Stimulated activated CD8-positive, alpha-beta memory T cell treated with anti-CD3 and anti-CD28 coated beads, Interleukin-15, amount 100 ng/mL, for 4 hours (primary cell): ENCODE measurements at places on chromosomes 13 and 19.

DNA sequence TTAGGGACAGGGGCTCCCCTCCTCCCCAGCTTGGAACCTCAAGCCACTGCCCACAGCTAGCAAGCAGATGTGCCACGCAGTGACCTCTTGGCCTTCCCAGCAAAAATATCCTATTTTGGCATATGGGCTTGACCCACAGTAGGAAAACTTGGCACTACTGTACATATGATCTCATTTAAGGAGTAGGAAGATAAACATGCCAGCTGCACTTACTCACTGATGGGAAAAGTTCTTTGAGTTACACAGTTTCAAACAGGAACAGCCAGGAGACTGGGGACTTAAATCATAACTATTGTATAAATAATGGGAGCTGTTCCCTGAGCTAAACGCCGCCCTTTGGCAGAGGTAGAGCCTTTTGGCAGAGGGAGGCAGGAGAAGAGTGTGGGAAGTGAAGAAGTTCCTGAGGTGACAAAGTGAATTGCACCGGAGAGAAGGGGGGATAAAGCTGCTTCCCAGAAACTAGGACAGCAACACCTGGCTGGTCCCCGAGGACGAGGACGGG is 6.1 kb downstream of the SACS start:
- no peak for DNase-seq

DNA sequence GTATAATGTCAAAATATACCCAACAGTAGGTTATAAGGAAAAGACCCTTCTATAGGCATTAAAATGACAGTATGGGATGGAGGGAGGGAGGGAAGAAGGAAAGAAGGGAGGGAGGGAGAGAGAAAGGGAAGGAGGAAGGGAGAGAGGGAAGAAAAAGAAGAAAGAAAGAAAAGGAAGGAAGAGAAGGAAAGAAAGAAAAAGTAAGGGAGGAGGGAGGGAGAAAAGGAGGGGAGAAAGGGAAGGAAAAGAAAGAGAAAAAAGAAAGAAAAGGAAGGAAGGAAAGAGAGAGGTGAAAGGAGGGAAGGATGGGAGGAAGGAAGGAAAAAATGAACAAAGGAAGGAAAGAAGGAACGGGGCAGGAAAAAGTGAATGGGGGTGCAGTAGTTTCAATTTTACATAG is 35.3 kb upstream of the CACNA1A start:
- DNase-seq, result no peak

GRCh38 chr13:99051768-99052455 is 74.0 kb upstream of the DOCK9 start:
- DNase-seq, result no peak

DNA sequence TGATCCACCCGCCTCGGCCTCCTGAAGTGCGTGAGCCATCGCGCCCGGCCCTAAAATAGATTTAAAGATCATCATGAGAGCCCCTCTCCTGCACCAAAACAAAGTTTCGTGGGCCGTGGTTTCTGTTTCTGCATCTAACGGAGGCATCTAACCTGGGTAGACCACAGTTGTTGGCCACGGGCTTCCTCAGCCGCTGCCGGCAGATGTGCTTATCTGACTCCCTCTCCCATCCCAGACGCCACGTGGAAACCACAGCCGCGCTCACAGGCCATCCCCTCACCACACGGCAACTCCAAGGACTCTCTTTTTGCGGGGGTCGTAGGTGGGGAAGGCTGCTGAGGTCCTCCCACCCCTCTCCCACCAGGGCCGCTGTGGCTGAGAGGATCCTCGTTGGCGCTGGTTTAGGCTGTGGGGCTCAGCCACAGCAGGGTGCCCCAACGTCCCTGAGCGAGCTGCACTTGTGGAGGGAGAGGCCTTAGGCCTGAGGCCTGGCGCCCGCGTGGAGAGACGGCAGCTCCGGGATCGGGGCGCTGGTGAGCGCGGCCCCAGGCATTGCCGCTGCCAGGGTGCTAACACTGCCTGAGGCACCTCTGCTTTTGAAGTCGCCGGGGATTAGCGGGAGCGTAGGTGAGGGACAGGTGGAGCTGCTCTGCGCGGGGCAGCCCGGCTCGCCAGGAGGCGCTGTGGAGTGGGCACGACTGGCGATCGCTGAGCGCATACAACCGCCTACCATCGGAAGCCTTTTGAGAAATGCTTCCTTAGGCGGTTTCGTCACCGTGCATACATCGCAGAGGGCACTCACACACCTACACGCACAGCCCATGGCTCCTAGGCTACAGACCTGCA is 8.9 kb downstream of the ZSCAN1 start:
- no peak for DNase-seq

DNA sequence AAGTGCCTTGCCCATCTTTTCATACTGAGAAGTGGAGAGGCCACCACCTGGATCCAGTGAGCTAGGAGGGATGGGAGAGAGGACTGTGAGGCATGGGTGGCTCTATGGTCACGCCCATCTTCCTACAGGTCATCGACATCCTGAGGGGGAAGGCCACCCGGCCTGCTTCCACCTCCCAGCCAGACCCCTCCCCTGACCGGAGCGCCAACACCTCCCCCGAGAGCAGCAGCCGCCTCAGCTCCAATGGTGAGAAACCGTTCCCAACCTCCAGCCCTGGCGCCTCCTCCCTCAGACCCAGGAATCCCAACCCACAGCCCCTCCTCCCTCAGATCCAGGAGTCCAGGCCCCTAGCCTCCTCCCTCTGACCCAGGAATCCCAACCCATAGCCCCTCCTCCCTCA is 10.1 kb downstream of the BCL3 start:
- DNase-seq, result no peak

- DNase-seq, result no peak
These were observed 209.1 kb downstream of the UQCRFS1 start for GRCh38 chr19:29003641-29004409.

DNA sequence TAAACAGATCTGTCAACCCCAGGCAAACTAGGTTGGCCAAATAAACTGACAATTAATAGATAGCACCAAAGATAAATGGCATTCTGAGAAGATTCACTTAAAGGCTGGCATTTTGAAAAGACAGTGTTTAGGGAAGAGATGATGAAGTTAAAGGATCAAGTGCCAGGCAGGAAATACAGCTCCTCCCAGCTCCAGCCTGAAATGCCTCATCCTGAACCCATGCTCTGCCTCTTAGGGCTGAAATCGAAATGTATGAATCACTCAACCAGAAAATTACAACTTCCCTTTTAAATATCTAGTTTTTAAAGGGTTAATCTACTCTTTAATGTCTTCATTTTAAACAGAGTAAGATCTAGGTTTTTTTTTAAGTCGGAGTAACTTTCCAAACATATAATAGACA is 171.2 kb upstream of the UBL3 start:
- no peak for DNase-seq

DNA sequence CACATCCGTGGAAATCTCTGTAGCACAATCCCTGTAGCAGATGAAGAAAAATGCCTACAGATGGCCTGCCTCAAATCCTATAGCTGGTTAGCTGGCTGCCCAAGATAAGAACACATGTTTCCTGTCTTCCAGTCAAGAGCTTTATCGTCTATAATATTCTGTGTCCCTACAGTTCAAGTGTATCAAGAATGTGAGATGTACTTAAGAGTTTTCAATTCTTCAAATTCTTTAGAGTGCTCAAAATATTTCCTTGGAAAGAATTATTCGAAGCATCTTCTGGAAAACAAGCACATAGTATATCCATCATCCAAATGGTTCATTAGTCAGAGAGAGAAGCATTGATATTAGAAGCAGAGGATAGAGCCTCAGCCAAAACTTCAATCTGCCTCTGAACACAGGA is 239.8 kb downstream of the COG6 start:
- no peak for DNase-seq

DNA sequence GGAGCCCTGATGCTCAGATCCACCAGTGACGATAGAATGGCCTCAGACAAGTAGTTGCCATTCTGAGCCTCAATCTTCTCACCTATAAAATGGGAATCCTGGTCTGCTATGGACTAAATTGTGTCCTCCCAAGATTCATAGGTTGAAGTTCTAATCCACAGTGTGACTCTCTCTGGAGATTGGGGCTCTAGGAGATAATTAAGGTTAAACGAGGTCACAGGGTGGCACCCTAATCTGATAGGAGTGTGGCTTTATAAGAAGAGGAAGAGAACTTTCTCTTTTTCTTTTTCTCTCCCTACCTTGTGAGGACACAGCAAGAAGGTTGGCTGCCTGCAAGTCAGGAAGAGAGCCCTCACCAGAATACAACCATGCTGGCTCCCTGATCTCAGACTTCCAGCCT is 214.1 kb downstream of the KATNAL1 start:
- DNase-seq, result no peak

DNA sequence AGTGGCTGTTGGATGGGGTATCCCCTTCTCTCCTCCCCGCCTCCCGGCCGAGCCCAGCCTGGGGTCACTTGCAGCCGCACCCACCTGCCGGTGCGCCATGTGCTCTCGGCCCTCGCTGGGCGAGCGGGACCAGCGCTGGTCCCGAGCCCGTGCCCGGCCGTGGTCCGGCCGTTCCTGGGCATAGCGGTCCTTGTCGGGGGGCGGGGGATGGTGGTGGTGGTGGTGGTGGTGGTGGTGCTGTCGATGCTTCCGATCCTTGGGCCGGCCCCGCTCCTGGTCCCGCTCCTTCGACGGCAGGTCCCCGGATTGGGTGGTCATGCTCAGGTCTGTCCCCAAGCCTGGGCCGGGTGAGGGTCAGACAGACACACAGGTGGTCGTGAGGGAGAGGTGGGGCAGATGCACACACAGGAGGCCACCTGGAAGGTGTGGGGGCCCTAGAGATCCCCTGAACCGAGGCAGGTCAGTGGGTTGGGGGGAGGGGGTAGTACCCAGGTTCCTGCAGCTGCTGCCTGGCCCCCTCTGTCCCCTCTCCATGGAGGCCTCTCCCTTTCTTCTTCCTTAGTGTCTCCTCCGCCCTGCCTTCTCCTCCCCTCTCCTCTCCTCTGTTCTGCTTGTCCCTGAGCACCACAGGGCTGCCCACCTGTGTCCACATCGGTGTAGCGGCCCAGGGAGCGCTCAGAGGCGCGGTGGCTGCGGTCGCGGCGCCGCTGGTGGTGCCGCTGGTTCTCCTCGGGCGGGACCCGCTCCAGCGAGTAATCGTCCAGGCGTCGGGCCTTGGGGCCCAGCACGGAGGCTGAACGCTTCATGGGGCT is 58.7 kb downstream of the IER2 start:
- no peak for DNase-seq

GRCh38 chr19:17303940-17304267 is 679 bp upstream of the ABHD8 start:
- no peak for DNase-seq

DNA sequence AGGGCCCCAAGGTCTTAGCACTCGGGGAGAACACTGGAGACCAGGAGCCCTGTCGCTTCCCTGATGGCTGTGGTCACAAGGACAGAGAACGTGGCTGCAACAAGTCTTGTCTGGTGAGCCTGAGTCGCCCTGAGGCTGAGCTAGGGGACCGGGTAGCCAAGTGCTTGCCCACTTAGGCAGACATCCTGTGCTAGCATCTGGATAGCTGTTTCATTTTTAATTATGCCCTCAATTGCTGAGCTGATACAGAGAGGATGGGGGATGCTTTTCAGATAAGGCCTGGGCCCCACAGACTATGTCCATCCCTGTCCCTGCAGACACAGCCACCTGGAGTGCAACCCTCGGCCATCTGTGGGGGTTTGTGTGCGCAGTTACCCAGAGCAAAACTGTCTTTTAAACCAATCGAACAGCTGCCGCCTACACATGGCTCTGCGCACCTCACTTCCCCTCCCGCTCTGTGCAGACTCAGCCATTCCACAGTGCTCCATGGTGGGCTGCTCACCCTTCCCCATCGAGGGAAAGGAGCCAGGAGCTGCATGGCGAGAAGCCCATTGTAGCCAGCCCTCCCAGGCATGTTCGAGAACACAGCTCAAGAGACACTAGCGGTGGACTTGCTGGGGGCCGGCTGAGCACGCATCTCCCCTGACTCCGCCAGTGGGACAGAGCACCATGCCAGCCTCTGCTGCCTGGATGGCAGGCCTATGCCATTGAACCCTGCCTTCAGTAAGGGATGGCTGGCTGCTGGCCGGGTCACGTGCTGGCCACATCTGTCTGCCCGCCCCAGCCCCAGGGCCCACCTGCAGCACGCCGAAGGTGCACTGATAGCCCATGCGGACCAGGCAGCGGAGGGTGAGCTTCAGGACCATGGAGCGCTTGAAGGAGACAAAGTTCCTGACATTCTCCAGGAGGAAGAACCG is 19.4 kb upstream of the EIF3G start:
- no peak for DNase-seq

DNA sequence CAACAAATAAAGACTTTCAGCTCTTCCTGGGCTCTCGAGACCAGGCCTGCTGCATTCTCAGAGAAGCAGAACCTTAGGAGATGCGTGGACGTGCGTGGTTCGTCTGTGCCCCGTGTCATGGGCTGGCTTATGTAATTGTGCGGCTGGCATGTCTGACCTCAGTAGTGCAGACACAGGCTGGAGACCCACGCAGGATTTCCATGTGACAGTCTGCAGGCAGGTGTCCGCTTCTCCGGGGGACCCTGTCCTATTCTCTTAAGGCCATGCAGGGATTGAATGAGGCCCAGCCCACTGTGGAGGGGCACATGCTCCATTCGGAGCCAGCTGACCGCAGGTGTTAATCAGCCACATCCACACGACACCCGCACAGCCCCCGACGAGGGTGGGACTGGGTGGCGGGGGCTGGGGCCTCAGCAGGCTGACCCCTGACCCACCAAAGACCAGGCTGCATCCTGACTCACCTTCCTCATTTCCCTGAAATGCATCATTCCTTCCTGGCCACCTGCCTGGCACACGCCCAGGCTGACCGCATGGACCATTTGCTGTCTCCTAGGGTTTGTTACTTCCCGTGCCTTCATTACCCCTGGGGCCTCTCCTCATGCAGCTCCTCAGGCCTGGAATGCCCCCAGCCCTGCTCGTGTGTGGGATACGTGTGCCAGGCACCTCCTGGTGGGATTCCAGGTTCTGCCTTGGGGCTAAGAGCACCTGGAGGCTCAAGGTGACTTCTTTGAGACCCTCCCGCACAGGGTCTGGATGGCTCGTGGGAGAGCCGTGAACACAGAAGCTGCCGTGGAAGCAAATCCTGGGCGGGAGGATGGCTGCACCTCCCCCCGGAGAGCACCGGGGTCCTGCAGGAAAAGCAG is 10.7 kb upstream of the MCF2L start:
- no peak for DNase-seq

DNA sequence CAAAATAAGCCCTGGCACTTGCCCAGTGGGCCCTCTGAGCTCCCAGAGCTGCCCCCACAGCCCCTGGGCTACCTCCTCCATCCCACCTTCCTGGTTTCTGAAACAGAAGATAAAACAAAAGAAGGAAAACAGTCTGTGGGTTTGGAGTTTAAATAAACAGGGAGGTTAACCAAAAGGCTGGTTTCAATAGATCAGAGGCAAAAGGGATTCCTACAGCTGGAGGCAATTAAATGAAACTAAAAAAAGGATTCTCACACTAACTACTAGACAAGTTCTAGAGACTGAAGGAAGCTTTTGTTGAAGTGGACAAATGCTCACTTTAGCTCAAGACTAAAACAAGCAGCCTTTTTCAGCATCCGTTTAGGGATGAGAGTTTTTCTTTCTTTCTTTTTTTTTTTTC is 569.8 kb downstream of the FGF9 start:
- DNase-seq, result no peak
